Activated effector memory CD4-positive, alpha-beta T cell treated with Interleukin-2 at 50 U/mL for 16 hours (primary cell): ENCODE measurements at places on chromosomes 1 and 21.

DNA sequence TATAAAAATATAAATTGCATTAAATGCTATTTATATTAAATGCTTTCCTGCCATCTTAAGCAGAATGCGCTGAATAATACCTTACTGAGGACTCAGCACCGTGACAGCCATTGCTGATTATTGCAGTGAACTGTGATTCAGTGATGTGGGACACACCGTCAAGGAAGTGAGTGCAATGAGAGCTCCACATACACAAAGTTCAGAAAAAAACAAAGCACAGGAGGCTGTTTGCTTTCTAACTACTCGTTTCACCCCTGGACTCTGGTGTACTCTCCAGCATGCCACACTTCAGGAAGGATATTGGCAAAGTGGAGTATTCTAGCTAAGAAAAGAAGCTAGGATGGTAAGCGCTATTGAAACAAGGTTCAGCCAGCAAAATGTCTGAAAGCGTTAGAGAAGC lies 57.4 kb upstream of the CXADR start:
- DNase-seq: no peak

GRCh38 chr21:16194788-16195537 lies 465.2 kb downstream of the USP25 start:
- no peak for DNase-seq

DNA sequence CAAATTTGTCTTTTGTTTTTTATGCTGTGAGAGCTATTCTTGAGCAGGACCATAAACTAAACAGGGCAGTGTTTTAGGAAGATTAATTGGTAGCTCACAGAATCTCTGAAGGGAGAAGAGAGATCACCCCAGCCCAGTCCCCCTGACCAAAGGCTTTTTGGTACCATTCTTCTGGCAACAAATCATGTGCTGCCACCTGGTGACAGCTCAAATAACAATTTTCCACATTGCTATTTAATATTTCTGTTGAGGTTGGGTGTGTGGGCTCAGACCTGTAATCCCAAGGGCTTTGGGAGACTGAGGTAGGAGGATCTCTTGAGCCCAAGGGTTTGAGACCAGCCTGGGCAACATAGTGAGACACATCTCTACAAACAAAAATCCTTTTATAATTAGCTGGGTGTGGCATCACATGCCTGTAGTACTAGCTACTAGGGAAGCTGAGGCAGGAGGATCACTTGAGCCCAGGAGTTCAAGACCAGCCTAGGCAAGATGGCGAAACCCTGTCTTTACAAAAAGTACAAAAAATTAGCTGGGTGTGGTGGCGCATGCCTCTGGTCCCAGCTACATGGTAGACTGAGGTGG lies 2.2 kb upstream of the TESK2 start:
- peak; percentile 8 for DNase-seq

GRCh38 chr1:230896779-230897178 lies 28.5 kb upstream of the C1orf198 start:
- no peak for DNase-seq

GRCh38 chr1:2155788-2156187 lies 38.8 kb downstream of the FAAP20 start:
- DNase-seq: no peak

- no peak for DNase-seq
Observed at GRCh38 chr1:103199001-103199400, 90.7 kb upstream of the COL11A1 start.

DNA sequence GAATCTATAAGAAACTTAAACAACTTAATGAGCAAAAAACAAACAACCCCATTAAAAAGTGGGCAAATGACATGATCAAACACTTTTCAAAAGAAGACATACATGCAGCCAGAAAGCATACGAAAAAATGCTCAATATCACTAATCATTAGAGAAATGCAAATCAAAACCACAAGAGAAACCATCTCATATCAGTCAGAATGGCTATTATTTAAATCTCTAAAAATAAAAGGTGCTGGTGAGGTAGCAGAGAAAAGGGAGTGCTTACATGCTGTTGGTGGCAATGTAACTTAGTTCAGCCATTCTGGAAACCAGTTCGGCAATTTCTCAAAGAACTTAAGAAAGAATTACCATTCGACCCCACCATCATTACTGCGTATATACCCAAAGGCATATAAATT lies 147.7 kb downstream of the FAF1 start:
- no peak for DNase-seq

GRCh38 chr21:42191696-42192595 lies 27.0 kb upstream of the ABCG1 start:
- no peak for DNase-seq

GRCh38 chr1:14476170-14476955 lies 122.1 kb upstream of the KAZN start:
- no peak for DNase-seq

GRCh38 chr1:25055324-25055780 lies 125.3 kb upstream of the RUNX3 start:
- no peak for DNase-seq

DNA sequence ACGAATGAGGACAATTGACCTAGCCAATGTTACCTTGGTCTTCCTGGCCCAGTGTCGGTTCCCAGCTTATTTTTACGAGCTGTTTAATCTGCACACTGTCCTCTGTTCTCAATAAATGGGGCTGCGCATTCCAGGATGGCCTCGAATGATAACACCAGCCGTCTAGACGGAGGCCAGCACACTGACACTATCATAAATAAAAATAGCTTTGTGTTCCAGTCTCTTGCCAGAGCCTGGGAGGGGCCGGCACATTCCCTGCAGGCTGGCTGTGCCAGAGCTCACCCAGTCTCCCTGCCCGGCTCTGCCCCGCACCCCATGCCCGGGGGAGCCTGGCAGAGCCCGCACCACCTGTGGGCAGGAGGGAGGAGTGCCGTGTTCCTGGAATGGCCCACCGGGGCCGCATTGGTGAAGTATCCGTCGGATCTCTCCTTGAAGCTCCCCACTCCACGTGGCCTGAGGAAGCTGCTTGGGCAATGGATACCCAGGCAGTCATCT lies 92.1 kb downstream of the SPSB1 start:
- DNase-seq: no peak

DNA sequence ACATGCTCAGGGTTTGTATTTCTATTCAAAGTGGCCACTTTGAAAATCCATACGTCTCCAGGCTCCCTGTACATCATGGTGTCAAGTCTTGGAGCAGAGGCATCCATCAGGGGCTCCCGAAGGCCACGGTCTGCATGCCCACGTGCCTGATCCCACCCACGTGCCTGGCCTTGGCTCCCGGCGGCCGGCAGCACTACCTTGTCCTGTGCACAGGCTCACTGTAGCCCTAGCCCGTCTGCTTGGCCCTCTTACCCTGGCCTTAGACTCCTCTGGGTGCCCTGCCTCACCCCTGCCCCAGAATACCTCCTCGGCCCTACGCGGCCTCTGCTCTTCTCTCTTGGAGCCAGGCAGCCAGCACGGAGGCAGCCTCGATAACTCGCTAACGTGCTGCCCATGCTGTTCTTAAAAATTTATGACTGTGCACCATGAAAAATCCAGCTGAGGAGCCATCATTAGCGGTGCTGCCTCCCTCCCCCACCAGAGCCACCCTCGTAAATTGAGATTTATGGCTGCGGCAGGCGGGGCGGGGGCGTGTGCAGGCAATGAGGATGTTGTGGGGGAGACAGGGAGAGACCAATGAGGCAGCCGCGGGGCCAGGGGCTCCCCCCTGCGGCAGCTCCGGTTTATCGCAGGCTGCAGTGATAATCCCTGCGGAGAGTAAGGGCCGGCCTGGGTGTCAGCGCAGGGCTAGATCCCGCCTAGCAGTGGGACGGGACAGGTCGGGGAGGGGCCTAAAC lies 24.6 kb downstream of the DMAP1 start:
- DNase-seq: no peak

GRCh38 chr1:183105449-183105848 lies 80.6 kb upstream of the LAMC2 start:
- no peak for DNase-seq

GRCh38 chr1:162561616-162562469 lies at the start of gene UAP1:
Gene UAP1 (plus strand): TSS chr1:162561722. CDS start chr1:162566069, 4,347 bp downstream.
- DNase-seq: peak; percentile 2

DNA sequence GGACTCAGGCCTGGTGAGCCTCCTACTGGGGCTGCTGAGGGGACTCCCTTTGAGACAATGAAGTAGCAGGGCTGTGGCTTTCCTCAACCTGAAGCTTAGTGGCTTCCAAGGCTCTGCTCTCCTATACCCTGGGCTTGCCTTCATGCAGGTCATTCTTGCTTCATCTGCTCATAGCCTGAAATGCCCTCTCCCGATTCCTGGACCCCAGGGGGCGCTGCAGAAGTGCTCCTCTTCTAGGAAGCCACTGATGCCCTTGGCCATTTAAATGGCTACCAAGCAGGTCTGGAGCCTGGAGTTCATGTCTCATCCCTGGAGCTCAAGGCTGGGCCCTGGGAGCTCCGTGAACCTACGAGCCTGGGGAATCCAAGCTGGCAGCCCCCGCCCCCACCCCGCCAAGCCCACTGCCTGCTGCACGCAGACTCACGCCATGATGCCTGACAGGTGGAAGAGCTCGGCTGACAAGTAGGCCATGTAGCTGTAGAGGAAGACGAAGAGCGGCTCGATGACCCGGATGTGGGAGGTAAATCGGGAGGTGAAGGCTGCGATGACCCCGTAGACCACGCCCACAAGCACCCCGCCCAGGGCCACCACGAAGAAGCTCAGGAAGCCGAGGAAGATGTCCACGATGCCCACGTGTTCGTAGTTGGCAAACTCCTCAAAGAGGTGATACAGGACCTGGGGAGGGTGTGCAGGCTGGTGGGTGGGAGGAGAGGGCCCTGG lies 45.7 kb downstream of the SLC9A1 start:
- DNase-seq: no peak

- no peak for DNase-seq
Observed at GRCh38 chr1:245575710-245576109, 420.9 kb downstream of the KIF26B start.

- DNase-seq: no peak
Observed at GRCh38 chr1:244353551-244354091, 98.1 kb downstream of the ADSS2 start.

DNA sequence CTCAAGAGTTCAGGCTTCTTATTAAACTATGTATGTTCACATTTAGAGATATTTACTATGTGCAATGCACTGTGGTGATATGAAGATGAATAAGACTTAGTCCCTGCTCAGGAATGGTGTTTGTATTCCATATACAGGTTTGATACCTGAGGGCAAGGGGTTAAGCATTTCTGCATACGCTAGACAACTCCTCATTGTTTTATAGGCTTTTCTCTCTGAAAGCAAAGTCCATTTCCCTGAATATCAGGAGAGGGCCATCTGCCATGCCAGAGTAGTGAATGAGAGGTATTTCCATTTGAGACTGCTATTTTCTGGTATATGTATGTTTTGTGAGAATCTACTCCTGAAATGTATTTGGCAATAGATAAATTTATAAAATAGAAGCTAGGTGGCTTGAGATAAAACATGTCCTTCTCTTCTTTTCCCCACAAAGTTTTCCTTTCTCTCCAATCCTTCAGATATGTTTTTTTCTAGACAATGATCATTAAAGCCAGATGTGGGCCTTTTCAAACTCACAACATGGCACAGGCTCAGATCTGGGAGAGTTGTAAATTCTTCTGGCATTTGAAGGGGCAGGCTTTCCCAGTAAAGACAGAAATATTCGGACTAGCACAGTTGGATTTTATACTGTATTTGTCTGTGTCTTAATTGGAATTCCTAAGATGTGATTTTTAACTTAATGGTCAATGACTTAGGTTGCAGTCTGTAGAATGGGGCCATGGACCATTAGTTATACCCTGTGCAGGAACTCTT lies 73.3 kb upstream of the WDR26 start:
- DNase-seq: no peak
